ENCODE measurements at places on chromosomes 7 and 10.

- no peak for DNase-seq
Measured at GRCh38 chr7:8818406-8818805, 385.0 kb downstream of the NXPH1 start.

GRCh38 chr7:158240801-158241200, 346.8 kb downstream of the PTPRN2 start:
- DNase-seq: no peak

DNA sequence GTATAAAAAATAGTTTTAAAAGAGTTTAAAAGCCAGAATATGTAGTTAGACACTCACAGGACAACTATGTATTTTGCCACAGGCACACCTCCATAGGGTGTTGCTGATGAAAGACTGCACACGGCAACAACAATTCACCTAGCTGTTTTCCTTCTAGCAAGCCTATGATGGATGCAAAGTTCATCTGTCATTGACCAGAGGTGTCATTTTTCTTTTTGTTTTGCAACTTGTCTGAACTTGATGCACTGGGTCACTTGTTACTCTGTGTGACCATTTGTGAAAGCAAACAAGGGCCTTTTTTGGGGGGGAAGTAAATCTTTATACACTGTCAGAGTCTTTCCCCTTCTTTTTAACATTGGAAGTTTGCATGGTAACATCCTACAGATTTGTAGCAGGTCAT, 258.0 kb upstream of the SEMA3A start:
- DNase-seq: no peak

- DNase-seq: no peak
Measured at GRCh38 chr10:30834153-30834552, 197.5 kb downstream of the ZNF438 start.

DNA sequence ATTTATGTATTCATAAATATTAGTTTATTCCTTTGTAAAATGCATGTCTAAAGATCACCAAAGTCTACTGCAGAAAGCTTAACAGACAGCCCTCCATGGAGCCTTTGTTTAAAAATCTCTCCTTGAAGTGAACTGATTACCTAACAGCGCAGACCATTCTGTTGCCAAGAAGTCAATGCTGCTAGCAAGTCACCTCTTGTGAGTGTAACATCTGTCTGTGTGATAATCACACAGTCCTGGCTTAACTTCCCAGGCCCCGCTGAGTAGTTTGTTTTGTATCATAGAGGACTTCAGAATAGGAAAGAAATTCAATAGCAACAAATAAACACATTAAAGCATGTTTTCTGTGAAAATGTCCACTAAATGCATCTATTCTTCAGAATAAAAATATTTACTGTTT, 435.3 kb upstream of the IGFBP3 start:
- DNase-seq: no peak

GRCh38 chr7:85103357-85103756, 83.5 kb downstream of the SEMA3D start:
- DNase-seq: no peak

- no peak for DNase-seq
Measured at GRCh38 chr7:151686016-151686766, 166.5 kb upstream of the RHEB start.

GRCh38 chr10:78869508-78870454, 199.0 kb upstream of the ZMIZ1 start:
- DNase-seq: no peak

Measured in umbilical cord (tissue), 2 donors.